Stimulated activated naive CD8-positive, alpha-beta T cell treated with anti-CD3 and anti-CD28 coated beads, Interleukin-15, Interleukin-2, amounts not matched to agents 100 U/mL and 50 U/mL, for 24 hours (primary cell): ENCODE measurements at places on chromosomes 4 and X.

GRCh38 chr4:152999346-153000075, 63.4 kb downstream of the FHDC1 start:
- DNase-seq: no peak

DNA sequence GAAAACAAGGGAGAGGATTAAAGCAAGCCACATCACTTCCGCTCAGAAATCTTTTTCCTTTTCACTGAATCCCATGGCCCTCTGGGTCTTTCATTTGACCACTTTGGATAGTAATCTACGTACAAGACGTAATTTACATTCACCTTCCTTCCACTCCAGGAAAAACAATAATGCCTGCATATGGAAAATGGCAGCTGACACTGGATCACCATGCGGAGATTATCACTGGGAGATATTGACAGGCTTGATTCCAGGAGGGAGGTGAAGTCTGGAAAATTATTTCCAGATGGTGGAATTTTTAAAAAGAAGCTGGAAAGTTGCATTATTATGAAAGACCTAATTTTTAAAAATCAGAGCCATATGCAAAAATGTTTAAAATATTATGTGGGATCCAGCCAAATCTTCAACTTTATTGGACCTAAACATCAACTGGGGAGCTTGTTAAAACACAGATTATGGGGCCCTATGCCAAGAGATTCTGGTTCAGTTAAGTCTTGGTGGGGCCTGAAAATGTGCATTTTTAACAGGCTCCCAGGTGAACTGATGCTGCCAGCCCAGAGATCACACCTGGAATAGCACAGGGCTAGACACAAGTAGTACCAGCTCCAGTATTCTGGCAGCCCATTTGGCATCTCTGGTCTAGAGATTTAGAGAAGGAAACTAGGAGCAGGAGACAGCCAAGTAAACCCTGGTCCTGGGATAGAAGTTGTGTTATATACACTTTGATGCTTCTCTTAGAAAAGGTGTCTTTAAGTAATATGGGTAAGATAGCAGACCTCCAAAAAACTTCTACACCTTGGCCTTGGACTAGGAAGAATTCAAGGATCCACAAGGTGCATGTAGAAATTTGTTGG, 290.3 kb upstream of the LDB2 start:
- DNase-seq: no peak

- peak; percentile 71 for DNase-seq
These were observed 69.3 kb downstream of the MGST2 start for GRCh38 chr4:139734875-139735380.

GRCh38 chrX:17581641-17582040, 155.7 kb upstream of the SCML1 start:
- no peak for DNase-seq

GRCh38 chr4:37524267-37524666, 161.9 kb downstream of the RELL1 start:
- no peak for DNase-seq

- DNase-seq: peak; percentile 76
These were observed 4.8 kb downstream of the FLNA start for GRCh38 chrX:154369449-154370299.

DNA sequence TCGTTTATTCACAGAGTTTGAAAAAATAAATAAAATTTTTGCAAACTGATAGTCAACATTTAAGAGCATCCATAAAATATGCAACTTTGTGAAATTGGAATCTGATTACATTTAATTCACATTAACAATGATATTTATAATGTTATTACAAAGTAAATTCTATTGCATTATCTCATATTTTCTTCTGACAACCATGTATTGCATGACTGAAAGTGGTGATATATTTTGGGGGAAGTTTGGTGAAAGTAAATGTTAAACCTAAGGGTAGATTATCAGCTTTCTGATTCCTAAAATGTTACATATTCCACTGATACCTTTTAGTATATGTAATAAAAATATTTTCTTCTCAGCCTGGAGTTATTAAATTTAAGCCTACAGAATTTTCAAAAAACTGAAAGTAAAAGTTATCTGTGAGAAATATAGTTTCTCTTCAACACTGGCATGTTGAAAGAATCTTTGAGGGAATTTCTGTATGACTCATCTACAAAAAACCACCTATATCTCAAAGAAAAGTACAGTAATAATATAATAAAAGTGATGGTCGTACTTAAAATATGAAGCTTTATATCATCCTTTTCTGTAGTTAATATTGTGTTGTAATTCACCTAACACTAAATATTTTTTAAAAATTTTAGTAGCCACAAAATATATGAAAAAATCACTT, 1179.6 kb upstream of the PCDH7 start:
- no peak for DNase-seq

DNA sequence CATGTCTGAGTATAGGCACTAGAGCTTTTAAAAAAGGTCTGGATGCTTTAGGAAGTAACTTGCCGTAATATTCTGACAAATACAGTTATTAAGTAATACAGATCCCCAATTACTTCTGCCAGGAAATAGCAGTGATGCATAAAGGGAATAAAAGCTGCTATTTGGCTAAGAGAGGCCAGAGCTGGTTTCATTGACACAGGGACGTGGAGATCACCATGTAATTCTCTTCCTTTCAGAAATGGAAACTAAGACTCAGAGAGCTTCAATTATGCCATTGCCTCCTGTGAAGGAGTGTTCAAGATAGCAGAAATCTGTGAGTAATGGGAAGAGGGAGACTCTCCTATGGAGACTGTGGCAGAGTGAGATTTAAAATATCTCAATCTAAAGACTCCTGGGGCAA, 238.1 kb downstream of the SLITRK2 start:
- DNase-seq: no peak

GRCh38 chr4:135382280-135382959, 1180.8 kb upstream of the PABPC4L start:
- no peak for DNase-seq

GRCh38 chr4:41939016-41939626, 3.9 kb downstream of the TMEM33 start:
- no peak for DNase-seq
